Kidney tubule cell (primary cell): ENCODE measurements at places on chromosomes 3 and 15.
A peak's percentile ranks its signal among the peaks of the same experiment; 100 is the strongest.

GRCh38 chr3:36297195-36297594, 83.1 kb upstream of the STAC start:
- no peak for DNase-seq

- DNase-seq, result no peak
Observed at GRCh38 chr3:181943285-181943684, 231.6 kb downstream of the SOX2 start.

GRCh38 chr3:60154011-60154410, 1097.2 kb downstream of the FHIT start:
- peak; percentile 48 for DNase-seq

DNA sequence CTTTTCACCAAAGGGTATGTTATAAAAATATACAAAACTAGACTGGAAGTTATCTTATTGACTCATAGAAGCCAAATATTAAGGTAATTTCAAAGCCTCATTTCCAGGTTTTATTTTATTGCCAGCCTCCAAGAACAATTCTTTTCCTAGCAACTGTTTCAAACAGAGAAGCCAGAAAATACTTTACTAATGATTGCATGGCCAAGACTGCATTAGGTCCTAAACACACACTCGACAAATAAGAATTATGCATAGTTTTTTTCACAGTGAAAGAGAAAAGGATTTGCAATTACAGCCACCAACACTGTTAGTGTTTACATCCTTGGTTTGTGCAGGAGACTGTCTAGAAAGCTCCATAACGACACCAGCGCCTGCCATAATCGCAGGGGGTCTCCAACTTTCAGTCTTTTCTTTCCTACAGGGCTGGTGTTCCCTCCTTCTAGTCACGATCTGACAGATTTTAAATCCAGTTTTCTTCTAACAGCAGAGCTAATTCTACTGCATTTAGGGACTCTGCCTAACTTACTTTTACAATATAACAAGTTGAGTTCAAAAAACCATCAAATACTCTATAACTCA, 58.1 kb downstream of the CLASP2 start:
- no peak for DNase-seq

GRCh38 chr3:47315069-47315647, 32.4 kb downstream of the KLHL18 start:
- no peak for DNase-seq

GRCh38 chr3:142648950-142649349, 52.8 kb downstream of the PLS1 start:
- DNase-seq, result peak; percentile 20

GRCh38 chr3:114649331-114649730, 355.5 kb downstream of the TIGIT start:
- DNase-seq, result peak; percentile 98
